Cortex of kidney (tissue), 1 donor: ENCODE measurements at places on chromosomes 13 and 19.

DNA sequence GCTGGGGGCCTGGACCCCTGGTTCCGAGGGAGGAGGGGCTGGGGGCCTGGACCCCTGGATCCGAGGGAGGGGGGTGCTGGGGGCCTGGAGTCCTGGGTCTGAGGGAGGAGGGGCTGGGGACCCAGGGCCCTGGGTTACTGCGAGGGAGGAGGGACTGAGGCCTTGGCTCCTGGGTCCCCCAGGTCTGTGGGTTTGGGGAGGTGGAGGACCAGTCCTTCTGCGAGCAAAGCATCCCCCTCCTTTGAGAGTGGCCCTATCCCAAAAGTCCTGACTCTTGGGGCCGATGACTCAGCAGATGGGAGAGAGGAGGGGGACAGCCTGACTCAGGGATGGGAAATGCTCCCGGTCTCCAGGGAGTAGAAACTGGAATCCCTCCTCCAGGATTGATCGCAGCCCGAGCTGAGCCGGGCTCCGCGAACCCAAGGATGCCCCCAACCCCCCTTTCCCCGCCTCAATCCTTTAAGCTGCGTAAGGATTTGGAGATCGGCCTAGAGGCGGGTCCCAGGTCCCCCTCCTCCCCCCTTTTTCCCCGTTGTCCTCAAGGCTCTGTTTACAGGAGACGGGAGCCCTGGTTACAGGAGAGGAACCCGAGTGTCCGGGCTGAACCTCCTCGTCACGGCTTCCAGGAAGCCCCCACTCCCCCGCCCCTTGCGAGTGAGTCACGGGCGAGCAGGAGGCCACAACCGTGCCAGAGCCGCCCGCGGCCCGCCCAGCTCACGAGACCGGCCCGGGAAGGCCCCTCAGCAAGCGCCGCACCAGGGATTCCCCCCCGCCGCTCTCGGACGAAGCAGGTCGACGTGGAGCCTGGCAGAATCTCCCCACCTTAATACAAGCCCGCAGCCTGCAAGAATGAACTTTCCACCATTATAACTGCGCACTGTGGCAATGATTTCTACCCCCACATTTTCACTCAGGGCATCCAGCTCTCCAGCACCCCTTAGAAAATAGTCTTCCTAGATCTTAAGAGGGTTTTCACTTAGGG is 3.0 kb upstream of the ZFP36 start:
- DNase-seq: no peak

DNA sequence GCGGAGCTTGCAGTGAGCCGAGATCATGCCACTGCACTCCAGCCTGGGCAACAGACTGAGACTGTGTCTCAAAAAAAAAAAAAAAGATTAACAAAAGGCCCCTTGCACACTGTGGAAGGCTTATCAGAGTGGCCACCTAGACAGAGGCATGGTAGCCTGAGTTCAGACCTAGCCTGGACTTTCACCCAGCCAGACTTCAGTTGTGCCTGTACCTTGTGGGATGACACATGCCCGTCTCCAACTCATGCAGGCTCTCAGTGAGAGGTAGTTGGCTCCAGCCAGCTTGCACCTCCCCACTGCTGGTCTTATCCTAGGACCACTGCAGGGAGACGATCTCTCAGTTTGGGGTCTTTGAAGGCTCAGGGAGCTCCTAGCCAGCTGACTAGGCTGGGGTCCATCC is 52.2 kb downstream of the GATAD2A start:
- DNase-seq: no peak

- no peak for DNase-seq
These were observed 125.2 kb downstream of the LMO7 start for GRCh38 chr13:75761369-75761768.

GRCh38 chr13:113123226-113124201 is 915 bp downstream of the F10 start:
- DNase-seq: no peak

- no peak for DNase-seq
These were observed 136.9 kb downstream of the USP12 start for GRCh38 chr13:27034678-27035111.

DNA sequence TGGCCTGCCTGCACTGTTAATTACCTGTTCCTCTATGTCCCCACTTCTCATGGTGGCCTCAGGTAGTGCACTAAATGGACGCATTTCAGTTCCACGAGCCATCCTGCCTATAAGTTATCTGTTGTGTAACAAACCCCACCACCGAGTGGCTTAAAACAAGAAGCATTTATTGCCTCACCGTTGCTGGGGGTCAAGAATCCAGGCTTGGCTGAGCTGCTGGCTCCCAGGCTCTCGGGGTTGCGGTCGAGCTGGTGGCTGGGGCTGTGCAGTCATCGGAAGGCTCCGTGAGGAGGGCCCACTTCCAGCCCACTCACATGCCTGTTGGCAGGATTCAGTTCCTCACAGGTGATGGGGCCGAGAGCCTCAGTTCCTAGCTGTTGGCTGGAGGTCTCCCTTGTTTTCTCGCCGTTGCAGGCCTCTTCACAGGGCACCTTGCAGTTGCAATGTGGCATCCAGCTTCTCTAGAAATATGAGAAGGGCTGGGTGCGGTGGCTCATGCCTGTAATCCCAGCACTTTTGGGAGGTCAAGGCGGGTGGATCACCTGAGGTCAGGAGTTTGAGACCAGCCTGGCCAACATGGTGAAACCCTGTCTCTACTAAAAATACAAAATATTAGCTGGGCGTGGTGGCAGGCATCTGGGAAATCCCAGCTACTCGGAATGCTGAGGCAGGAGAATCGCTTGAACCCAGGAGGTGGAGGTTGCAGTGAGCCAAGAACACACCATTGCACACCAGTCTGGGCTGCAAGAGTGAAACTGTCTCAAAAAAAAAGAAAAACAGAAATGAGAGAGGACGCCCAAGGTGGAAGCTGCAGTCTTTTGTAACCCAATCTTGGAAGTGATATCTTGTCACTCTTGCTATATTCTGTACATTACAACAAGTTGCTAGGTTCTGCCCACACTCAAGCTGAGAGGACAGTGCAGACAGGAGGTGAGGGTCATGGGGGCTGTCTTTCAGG is 6.5 kb upstream of the PTOV1 start:
- DNase-seq: no peak

DNA sequence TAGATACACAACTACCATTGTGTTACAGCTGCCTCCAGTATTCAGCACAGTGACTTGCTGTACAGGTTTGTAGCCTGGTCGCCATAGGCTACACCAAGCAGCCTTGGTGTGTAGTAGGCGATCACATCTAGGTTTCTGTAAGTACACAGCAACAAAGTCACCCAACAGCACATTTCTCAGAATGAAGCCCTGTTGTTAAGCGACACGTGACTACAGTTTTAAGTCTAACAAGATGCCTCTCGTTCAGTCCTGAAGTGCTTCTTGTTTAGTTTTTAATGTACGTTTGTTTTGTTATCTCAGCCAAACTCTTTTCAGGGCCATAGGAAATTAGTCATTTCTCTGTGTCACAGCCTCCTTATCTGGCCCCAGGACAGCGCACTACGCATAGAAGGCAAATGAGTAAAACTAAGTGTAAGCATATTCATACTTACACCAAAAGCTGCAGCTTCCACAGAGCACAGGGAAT is 50.0 kb upstream of the GPR183 start:
- DNase-seq: no peak

- DNase-seq: no peak
These were observed 151.8 kb upstream of the SOX1 start for GRCh38 chr13:111915104-111915551.

DNA sequence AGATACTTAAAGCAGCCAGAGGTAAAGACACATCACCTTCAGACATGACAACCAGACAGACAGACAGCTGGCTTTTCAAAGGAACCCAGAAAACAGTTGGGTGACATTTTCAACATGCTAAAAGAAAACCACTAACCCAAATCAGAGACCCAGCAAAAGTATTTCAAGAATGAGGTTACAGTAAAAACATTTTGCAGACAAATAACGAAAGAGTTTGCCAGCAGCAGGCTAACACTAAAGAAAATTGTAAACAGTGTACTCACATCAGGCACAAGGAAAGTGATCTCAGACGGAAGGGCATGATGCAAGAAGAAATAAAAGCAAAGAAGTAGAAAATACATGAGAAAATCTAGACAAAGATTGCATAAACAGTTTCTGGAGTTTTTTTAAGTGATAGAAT is 46.4 kb downstream of the AP1M1 start:
- no peak for DNase-seq

DNA sequence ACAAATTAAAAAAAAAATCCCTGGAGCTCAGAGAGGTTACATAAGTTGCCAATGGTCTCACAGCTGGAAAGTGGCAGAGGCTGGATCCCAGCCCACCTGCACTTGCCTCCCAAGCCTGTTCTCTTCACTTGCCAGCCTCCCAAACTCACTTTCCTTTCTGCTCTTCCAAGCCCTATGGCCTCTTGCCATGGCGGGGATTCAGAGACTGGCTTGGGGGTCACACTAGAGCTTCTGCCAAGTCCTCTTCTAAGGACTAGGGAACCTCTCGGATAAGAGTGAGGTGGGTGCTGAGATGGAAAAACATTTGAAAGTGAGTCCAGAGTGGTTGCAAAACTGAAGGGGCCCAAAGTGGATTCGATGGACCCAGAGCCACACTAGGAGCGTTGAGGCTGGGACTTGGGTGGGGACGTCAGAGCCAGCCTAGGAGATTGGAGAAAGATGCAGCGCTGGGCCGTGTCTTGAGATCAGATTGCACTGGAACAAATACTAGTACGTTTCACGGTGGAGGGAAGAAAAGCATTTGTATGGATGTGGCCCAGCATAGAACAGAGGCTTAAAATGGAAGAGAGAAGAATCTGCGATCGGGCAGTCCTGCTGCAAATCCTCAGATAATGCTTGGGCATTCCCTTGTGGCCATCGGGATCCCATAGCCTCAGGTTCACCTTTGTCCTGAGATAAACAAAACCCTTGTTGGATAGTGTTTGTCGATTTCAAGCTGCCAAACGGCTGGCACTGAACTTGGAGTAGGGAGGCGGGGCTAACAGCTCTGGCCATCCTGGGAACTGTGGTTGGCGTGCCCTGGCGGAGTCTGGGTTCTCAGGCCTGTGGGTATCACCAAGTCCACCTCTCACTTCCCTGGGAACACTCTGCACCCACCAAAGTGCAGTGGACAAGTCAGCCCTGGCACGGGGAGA is 84.8 kb downstream of the ING1 start:
- no peak for DNase-seq

DNA sequence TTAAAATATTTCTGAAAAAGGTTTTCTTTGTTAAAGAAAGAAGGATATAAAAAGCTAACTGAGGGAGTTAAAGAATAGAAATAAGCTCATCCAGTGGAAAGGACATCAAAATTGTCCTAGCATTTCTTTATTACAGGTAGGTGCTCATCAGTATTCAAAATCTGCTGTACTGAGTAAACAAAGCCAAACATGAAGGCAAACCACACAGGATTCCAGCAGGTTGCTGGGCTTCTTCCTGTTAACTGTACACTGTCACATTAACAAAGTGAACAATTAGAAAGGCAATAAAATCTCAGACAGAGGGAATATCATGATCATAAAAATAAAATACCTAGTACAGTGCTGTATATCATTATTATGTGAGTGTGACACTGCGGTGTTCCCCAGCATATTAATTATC is 1541.0 kb downstream of the SLITRK5 start:
- DNase-seq: no peak

GRCh38 chr13:27194209-27194608 is 22.6 kb upstream of the USP12 start:
- no peak for DNase-seq

DNA sequence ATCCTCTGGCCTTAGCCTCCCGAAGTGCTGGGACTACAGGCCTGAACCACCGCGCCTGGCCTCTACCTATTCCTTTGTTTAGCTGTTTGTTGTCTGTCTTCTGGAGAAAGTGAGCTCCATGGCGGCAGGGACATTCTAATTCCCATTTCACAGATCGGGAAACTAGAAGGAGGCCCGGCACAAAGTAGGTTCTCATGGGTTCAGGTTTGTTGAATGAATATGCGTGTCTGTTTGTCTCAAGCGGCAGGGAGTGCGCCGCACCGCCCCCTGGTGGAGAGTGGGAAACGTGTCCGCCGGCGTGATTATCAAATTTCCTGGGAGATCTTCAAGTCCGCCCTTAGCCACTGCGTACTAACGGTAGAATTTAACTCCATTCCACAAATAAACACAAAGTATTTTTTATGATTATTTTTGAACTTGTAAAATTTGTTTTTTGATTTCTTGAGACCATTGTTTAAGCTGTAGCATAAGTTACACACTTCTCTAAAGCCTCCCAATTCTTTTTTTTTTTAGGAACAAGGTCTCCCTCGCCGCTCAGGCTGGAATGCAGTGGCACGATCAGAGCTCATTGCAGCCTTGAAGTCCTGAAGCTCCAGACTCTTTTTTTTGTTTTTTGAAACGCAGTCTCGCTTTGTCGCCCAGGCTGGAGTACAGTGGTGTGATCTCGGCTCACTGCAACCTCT is 8.9 kb upstream of the CCDC9 start:
- DNase-seq: no peak

DNA sequence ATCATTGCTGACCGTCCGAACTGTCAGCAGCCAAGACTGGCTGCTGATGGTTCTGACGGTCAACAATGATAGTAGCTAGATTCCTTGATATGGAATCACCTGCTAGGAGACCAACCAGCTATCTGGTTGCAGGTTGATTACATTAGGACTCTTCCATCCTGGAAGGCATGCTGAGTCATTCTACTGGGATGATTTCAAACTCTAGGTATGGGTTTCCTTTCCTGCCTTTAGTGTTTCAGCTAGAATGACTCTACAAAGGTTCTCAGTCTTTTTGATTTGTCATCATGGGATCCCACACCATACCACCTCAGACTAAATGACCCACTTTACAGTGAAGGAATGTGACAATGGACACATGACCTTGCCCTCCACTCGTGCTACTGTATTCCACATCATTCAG is 138.1 kb upstream of the KL start:
- DNase-seq: no peak

GRCh38 chr13:112837371-112838037 is 131.5 kb upstream of the MCF2L start:
- DNase-seq: no peak

DNA sequence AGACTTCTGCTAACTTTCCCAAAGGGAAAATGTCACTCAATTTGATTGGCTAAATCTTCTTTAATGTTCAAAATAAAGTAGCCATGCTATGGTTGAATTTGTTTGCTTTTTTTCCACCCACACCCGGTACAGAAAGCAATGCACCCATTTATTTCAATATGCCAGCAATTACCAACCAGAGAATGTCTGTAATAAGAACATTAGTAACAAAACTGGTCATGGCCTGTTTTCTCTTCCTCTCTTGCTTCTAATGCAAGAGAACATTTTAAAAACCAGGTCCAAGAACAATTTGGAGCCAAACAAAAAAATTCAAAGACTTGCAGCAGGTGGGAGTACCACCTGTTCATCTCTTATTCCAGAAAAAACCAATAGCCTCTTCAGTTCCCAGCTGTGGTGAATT is 1108.8 kb upstream of the PCDH20 start:
- DNase-seq: no peak

DNA sequence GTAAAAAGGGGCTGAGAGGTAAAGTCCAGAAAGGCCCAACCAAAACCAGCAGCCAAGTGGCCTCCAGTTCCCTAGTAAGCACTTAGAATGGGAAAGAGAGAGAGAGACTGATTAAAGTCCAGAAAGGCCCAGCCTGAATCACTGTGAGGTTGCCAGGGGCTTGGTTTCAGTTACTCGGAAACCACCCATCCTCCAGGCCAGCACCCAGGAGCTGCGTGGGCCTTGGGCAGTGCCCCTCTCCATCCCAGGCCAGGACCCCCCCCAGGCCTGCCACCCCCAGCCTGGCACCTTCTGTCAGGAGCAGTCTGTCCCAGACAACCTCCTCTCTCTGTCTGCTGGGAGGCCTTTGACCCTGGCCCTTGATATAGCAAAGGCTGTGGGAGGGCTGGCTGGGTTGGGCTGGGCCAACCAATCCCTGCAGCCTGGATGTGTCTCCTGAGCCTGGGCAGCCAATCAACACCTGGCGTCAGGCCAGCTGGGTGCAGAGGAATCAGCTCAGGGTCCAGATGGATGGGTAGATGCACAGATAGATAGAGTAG is at the start of gene CYP4F2:
Gene CYP4F2, minus strand, starts transcription at position 337 of the 539 bp plus-strand sequence. CDS start 463 bp downstream, outside the sequence.
- no peak for DNase-seq
